CD4-positive, alpha-beta T cell treated with Interleukin-15 for 1 hour (primary cell): ENCODE measurements at places on chromosomes 7 and 10.

- DNase-seq = no peak
Observed at GRCh38 chr7:78090616-78091015, 292.0 kb downstream of the PHTF2 start.

GRCh38 chr7:12590559-12590958 is 20.0 kb downstream of the SCIN start:
- DNase-seq = no peak

GRCh38 chr7:18313965-18314364 is 181.6 kb upstream of the HDAC9 start:
- no peak for DNase-seq

- no peak for DNase-seq
Observed at GRCh38 chr7:88401009-88401623, 94.4 kb upstream of the STEAP4 start.

DNA sequence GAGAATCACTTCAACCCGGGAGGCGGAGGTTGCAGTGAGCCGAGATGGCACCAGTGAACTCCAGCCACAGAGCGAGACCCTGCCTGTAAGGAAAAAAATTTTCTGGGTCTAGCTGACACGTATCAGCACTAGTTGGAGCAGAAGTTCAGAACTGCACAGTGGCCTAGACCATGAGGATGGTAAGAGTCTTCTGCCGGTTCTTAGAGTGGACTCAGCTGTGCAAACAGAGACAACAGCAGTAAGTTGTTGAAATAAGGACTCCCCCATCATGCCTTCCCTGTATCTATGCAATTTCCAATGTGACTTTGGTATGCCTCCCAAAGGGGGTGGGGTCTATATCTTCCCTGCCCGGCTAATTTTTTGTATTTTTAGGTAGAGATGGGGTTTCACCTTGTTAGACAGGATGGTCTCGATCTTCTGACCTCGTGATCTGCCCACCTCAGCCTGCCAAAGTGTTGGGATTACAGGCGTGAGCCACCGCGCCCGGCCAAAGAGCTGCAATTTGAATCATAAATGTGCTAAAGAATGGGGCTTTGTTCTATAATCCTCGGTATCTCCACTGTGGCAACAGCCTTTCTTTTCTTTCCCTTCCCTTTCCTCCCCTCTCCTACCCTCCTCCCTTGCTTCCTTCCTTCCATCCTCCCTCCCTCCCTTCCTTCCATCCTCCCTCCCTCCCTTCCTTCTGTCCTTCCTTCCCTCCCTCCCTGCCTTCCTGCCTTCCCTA is 14.5 kb upstream of the RNF216 start:
- no peak for DNase-seq

DNA sequence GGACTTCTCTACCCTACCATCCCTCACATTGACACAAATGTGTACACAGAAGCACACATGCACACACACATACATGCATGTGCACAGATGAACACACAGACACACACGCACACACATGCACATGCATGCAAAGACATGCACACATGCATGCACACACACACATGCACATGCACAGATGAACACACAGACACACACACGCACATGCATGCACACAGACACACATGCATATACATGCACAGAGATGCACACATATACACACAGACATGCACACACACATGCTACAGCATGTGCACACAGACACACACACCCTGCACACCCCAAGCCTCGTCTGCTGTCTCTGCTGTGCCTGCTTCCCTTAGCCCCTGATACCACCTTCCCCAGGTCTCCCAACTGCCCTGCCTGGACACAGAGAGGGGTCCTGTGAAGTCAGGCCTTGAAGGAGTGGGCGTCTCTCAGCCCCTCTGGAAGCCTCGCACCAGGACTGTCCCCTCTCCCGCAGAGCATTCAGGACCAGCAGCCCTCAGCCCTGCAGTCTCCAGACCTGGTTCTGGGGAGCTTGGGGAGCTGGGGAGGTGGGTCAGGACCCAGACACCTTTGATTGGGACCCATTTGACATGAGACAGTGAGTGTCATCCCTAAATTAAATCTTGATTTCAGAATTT is 181.8 kb downstream of the DNAJB6 start:
- DNase-seq = no peak

- no peak for DNase-seq
Observed at GRCh38 chr7:22482503-22482902, 17.5 kb downstream of the STEAP1B start.

DNA sequence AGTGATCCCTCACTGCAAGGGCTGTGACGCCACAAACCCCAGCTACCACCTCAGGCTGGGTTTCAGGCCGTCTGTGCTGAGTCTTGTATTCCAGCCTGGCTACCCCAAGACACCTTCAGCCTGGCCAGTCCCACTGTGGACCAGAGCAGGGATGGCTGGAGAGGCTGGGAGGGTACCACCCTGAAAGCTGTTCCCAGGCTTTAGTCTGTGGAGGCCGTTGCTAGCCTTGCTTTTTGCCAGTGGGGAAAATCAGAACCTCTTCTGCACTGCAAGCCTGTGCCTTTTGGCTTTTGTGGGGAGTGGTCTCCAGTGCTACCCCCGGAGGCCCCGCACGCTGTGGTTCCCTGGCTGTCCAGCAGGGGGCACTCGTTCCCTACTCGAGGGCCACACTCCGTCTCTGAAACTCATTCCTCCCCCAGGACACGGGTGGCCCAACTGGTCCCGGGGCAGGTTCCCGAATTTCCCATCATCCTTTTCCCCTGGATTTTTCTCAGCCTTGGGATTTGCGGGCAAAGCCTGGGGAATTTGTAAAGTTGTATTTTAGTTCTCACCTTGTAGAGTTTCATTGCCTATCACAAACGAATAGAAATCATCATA is 128.4 kb upstream of the BTBD16 start:
- DNase-seq = no peak

DNA sequence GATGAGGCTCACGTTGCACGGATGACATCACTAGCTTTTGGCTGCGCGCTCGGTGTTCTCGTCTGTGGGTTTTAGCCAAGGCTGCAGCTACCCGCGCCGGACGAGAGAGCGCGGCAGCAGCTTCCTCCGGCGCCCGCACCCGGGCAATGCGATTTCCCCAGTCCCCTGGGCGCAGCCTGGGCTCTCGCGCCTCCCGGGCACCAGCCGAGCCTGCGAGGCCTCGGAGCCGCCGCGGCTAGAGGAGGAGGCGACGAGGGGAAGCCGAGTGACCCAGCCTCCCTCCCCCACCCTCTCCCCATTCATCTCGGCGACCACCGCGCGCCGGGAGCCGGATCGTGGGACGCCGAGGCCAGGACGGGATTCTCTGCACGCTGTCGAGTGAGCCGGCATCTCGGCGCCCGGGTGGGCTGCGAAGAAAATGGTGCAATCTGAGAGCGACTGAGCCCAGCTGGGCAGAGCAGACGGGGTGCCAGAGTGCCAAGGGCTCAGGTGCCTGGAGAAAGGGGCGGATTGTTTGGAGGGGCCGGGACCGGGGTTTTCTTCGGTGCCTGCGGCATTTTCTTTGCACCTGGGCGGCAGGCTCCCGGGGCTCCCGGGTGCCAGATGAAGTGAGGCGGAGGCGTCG is 1.2 kb upstream of the TMEM178B start:
- no peak for DNase-seq

DNA sequence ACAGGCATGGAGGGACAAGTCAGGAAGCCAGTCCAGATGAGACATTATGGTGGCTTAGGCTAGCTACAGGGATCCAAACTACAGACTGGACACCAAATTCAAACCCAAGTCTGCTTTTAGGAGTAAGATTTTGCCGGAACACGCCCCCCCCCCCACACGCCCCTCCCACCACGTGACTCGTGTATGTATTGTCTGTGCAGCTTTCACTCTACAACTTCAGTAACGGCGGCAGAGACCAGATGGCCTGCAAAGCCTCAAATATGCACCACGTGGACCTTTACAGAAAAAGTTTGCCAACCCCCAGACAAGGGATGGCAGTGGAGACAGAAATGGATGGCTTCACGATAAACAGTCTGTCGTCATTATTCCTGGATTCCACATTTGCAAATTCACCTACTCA is 14.5 kb downstream of the HIPK2 start:
- no peak for DNase-seq

GRCh38 chr10:95332666-95333249 is 42.0 kb upstream of the PDLIM1 start:
- DNase-seq = no peak

- no peak for DNase-seq
Observed at GRCh38 chr10:119285495-119286267, 78.3 kb downstream of the GRK5 start.

DNA sequence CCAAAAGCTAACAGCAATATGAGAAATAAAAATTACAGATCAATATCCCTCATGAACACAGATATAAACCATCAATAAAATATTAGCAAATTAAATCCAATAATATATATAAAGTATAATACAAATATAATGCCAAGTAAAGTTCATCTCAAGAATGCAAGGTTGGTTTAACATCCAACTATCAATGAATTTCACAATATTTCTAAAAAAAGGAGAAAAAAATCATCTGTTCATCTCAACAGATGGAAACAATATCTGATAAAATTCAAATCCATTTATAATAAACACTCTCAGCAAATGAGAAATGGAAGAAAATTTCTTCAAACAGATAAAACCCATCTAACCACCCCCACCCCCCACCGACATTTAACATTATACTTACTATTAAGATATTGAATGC is 86.9 kb downstream of the SIRT1 start:
- DNase-seq = no peak

DNA sequence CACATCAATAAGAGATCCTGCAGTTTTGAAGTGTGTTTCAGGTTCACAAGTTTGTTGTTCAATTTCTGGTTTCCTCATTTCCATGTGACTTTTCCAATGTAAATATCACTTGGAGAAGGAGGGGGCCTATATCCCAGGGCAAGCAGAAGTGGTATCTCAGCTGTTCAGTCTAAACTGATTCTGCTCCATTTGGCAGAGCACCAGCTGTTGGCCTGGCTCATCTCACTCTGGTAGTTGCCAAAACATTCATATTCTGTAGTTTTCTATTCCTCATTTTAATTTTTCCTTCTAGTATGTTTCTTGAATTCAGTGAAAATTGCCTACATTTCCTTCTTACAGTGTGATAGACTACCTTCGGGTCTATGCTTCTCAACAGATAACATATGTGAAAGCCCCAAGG is 101.8 kb upstream of the TAC1 start:
- no peak for DNase-seq

DNA sequence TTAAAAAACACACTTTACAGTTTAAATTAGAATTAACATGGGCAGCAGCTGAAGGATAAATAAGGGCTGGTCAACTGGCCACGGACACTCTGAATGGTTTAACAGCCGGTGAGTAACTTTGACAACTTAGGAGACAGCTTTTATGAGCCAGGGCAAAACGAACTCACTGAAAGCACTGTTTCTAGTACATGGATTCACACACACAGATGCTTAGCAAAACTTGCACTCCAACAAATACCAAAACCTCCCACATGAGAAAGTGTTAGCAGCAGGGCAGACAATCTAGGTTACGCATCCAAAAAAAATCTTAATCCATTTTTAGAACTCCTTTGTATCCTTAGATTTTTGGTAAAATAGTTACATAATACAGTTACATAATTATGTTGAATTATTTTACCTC is 486.4 kb downstream of the PHTF2 start:
- no peak for DNase-seq

GRCh38 chr10:29850371-29850770 is 209.0 kb downstream of the JCAD start:
- no peak for DNase-seq

DNA sequence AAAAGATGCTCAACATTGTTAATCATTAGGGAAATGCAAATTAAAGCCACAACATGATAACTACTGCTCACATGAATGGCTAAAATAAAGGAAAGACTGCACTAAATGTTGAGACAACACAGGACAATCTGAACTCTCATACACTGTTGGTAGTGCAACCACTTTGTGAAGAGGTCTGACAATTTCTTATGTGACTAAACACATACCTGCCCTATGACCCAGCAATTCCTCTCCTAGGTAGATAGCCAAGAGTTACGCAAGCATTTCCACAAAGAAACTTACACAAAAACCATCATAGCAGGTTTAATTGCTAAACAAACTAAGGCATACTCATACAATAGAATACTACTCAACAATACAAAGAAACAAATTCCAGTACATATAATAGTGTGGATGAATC is 41.8 kb upstream of the HERPUD2 start:
- DNase-seq = no peak

- no peak for DNase-seq
Observed at GRCh38 chr10:59814878-59815277, 61.6 kb upstream of the MRLN start.

DNA sequence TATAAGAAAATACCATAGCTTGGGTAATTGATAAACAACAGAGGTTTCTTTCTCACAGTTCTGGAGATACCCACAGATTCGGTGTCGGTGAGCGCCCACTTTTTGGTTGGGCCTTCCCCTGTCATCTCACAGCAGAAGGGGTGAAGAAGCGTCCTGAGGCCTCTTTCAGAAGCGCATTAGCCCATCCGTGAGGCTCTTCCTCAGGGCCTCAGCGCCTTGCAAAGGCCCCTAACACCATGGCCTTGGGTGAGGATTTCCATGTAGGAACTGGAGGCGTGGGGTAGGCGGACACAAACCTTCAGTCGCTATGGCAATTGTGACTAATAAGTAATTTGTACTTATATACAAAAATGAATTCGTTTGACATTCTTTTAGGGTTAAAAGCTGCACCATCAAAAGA is 316.0 kb downstream of the PTPRN2 start:
- DNase-seq = no peak

- no peak for DNase-seq
Observed at GRCh38 chr10:71856619-71857018, 5.6 kb upstream of the PSAP start.

DNA sequence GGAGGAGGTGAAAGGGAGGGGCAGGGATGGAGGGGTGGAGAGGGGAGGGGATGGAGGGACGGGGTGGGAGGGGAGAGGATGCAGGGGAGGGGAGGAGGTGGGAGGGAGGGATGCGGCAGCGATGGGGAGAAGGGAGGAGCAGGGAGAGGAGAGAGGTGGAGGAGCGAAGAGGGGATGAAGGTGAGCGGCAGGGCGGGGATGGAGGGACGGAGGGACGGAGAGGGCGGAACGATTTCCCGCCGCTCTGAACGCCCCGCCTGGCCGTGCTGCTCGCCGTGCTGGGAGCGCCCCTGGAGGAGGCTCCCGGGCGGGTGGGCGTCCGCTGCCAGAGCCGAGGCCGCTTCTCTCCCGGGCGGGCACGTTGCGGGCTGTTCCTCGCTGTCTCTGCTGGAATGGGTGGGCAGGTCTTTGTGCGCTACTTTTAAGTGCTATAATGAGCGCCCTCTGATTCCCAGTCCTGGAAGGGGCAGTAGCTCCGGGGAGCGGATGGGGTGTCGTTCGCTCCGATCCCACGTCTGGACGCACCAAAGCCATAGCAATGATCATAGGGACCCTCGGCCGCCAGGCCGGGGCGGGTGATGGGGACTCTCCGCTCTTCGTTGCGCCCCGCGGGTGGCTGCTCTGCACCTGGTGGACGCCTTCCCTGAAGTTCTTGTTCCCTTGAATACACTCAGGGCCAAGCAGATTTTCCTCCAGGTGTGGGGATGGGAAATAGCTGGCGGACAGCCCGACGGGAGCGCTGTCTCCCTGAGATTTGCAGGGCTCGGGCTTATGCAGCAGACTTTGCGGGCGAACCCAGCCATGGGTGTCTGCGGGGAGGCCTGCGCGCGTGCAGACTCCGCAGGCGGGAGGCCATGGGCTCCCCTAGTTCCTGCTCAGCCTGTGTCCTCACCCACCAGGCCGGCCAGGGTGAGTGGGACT is 81.1 kb upstream of the CPXM2 start:
- no peak for DNase-seq
